Large intestine (tissue), 12 donors: ENCODE measurements at places on chromosomes 4 and X. TPM values are rescaled to one million over a fixed set of nuclear protein-coding genes. Genes with fewer than 3 reads are reported as not detected.

Gene GATA1
- polyA plus RNA-seq: 0.76 TPM

Gene XKRX
- 8.8 TPM for polyA plus RNA-seq

Gene PPP4R3C
- not detected for polyA plus RNA-seq

Gene SEPSECS
- polyA plus RNA-seq: 18.6 TPM

Gene SYNPO2
- 81.2 TPM for polyA plus RNA-seq

Gene SMPX
- 4.9 TPM for polyA plus RNA-seq

Gene UGT8
- polyA plus RNA-seq: 76.6 TPM

Gene C4orf54
- 0.18 TPM for polyA plus RNA-seq

GRCh38 chrX:103372886-103373285, 3.5 kb upstream of the BEX3 start:
- no peak for DNase-seq
- H3K36me3 ChIP-seq: no peaks in the 10 kb centered on the region
- no peaks in the 10 kb centered on the region for H3K27me3 ChIP-seq
- H3K27ac ChIP-seq: no peak overlapping the region
- H3K4me3 ChIP-seq: no peak overlapping the region
- H3K4me1 ChIP-seq: no peaks in the 10 kb centered on the region

GRCh38 chr4:123619895-123620294, 223.3 kb downstream of the SPRY1 start:
- no peak overlapping the region for H3K27ac ChIP-seq
- DNase-seq: no peak
- peaks cover 6% of the 10 kb centered on the region for H3K4me1 ChIP-seq
- H3K4me3 ChIP-seq: no peak overlapping the region
- no peaks in the 10 kb centered on the region for H3K27me3 ChIP-seq

DNA sequence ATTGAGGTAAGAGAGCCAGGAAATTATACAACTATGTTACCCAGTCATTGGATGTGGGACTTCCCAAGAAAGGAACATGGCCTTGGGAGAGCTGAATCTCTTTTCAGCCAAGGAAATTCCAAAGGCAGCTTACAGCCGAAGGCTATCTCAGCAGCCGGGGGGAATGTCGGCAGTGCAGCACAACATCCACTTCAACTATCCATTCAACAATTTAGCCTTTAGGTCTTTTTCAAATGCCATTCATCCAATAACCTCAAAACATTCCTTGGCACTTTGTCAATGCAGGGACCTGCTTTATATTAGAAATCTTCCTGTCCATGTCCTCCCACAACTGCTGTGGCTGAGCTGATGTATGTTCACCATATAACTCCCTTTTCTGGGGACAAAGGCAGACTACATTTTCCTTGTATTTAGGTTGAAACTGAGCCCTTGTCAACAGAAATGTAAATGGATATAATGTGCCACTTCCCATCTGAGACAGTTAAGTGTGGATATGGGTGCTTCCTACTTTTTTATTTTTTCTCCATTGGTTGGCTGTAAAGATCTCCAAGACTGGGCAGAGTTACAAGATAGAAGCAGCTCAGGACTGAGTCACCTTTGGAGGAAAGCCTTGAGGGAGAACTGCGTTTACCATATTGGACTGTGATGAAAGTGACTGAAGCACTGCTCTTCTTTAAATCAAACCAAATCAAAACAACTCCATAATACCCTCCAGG, 94.8 kb downstream of the GPRIN3 start:
- no peaks in the 10 kb centered on the region for H3K4me1 ChIP-seq
- H3K4me3 ChIP-seq: no peak overlapping the region
- no peaks in the 10 kb centered on the region for H3K36me3 ChIP-seq
- H3K27me3 ChIP-seq: no peaks in the 10 kb centered on the region
- no peak for DNase-seq

- no peak overlapping the region for H3K27ac ChIP-seq
- DNase-seq: no peak
- no peaks in the 10 kb centered on the region for H3K36me3 ChIP-seq
- no peaks in the 10 kb centered on the region for H3K4me1 ChIP-seq
- peaks cover 11% of the 10 kb centered on the region for H3K27me3 ChIP-seq
Observed at GRCh38 chr4:6343939-6344408, 74.3 kb downstream of the WFS1 start.

DNA sequence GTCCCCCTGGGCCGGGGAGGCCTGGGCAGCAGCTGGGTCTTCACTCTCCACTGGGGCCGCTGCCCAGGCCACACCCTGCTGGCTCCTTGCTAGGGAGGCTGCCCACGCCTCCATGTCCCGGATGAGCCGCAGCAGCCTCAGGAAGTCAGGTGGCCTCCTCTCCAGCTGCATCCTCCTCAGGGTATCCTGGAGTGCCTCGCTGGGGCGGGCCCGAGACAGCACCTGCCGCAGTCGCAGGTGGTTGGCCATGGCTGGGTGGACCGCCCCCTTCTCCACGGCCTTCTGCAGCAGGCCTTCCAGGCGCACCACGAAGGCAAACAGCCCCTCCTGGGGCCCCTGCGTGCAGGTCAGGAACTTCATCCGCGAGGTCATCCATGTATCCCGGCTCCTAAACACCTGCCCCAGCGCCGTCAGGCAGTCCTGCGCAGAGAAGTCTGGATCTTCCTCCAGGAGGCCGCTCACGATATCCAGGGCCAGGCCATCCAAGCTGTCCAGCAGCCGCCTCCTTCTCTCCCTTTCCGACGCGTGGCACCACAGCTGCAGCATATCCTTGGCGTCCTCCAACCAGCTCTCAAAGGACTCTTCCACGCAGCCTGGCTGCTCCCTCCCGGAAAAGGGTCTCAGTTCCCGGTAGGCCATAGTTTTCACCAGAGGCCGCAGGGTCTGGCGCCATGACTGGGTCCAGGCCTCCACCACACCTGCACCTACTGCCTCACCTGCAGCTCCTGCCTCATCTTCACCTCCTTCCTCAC, 2.1 kb downstream of the PNMA6F start:
- no peaks in the 10 kb centered on the region for H3K36me3 ChIP-seq
- H3K4me1 ChIP-seq: no peaks in the 10 kb centered on the region
- H3K4me3 ChIP-seq: no peak overlapping the region
- H3K27me3 ChIP-seq: peaks cover 15% of the 10 kb centered on the region
- H3K27ac ChIP-seq: no peak overlapping the region
- no peak for DNase-seq

DNA sequence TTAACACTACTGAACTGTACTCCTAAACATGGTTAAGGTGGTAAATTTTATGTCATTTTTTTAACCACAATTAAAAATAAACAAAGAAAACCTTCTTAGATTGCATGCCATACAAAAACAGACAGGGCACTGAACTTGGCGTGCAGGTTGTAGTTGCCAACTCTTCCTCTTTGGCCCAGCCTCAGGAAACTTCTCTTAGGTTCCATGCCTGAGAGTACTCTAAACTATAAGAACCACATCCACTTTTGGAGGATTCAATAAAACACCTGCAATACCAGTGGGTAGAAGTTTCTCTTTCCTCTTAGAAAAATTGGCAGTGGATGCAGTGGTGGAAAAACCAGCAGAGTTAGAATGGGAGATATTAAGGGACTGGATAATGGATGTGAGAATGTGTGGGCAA, 103.4 kb downstream of the LUZP4 start:
- H3K4me1 ChIP-seq: no peaks in the 10 kb centered on the region
- no peak for DNase-seq
- no peak overlapping the region for H3K4me3 ChIP-seq
- no peak overlapping the region for H3K27ac ChIP-seq
- no peaks in the 10 kb centered on the region for H3K36me3 ChIP-seq

GRCh38 chrX:9604111-9604907, 139.5 kb downstream of the TBL1X start:
- H3K27me3 ChIP-seq: no peaks in the 10 kb centered on the region
- H3K27ac ChIP-seq: no peak overlapping the region
- peaks cover 5% of the 10 kb centered on the region for H3K4me1 ChIP-seq
- H3K4me3 ChIP-seq: no peak overlapping the region

GRCh38 chr4:56375458-56375857, 11.8 kb downstream of the AASDH start:
- H3K4me1 ChIP-seq: no peaks in the 10 kb centered on the region
- no peak for DNase-seq
- H3K36me3 ChIP-seq: peaks cover 15% of the 10 kb centered on the region
- H3K4me3 ChIP-seq: no peak overlapping the region
- no peak overlapping the region for H3K27ac ChIP-seq

DNA sequence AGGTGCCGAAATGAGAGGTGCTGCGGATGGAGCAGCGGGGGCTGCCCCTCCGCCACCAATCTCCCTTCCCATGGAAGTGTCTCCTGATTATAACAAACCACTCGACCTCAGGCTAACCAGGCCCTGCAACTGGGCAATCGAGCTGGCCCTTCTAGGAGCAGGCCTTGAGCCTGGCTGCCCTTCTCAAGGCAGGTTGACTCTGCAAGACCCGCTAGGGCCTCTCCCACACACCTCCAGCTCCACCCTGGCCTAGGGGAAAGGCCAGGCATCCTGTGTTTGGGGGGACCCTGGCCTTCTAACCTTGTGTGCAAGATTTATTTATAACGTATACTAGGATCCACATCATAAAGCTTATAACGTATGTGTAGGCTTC, 3.7 kb upstream of the BCOR start:
- no peaks in the 10 kb centered on the region for H3K36me3 ChIP-seq
- H3K4me3 ChIP-seq: no peak overlapping the region
- no peak for DNase-seq
- H3K4me1 ChIP-seq: peaks cover 4% of the 10 kb centered on the region
- no peaks in the 10 kb centered on the region for H3K27me3 ChIP-seq

- H3K36me3 ChIP-seq: no peaks in the 10 kb centered on the region
- H3K4me3 ChIP-seq: no peak overlapping the region
- no peaks in the 10 kb centered on the region for H3K27me3 ChIP-seq
- H3K27ac ChIP-seq: no peak overlapping the region
- DNase-seq: no peak
- peaks cover 8% of the 10 kb centered on the region for H3K4me1 ChIP-seq
Observed at GRCh38 chrX:41827886-41828285, 95.5 kb downstream of the CASK start.

GRCh38 chrX:107940095-107940494, 42.1 kb downstream of the TEX13B start:
- DNase-seq: no peak
- H3K4me3 ChIP-seq: no peak overlapping the region
- H3K36me3 ChIP-seq: no peaks in the 10 kb centered on the region

GRCh38 chr4:142690406-142691163, 155.5 kb downstream of the INPP4B start:
- H3K27ac ChIP-seq: no peak overlapping the region
- no peak overlapping the region for H3K4me3 ChIP-seq
- no peak for DNase-seq
- H3K27me3 ChIP-seq: no peaks in the 10 kb centered on the region
- H3K36me3 ChIP-seq: no peaks in the 10 kb centered on the region
- H3K4me1 ChIP-seq: no peaks in the 10 kb centered on the region

- H3K27me3 ChIP-seq: no peaks in the 10 kb centered on the region
- H3K36me3 ChIP-seq: no peaks in the 10 kb centered on the region
- H3K4me3 ChIP-seq: no peak overlapping the region
- no peak for DNase-seq
- H3K4me1 ChIP-seq: no peaks in the 10 kb centered on the region
Observed at GRCh38 chr4:168639914-168640313, 143.1 kb downstream of the PALLD start.

- peaks cover 26% of the 10 kb centered on the region for H3K4me1 ChIP-seq
- H3K36me3 ChIP-seq: no peaks in the 10 kb centered on the region
- no peak for DNase-seq
- no peak overlapping the region for H3K27ac ChIP-seq
- H3K27me3 ChIP-seq: no peaks in the 10 kb centered on the region
Observed at GRCh38 chr4:182766857-182767250, 150.3 kb downstream of the DCTD start.

- H3K27me3 ChIP-seq: no peaks in the 10 kb centered on the region
- DNase-seq: peak; percentile 82
- H3K4me1 ChIP-seq: no peaks in the 10 kb centered on the region
- no peak overlapping the region for H3K27ac ChIP-seq
- H3K4me3 ChIP-seq: no peak overlapping the region
Observed at GRCh38 chr4:111641813-111642579, 503.3 kb upstream of the FAM241A start.

DNA sequence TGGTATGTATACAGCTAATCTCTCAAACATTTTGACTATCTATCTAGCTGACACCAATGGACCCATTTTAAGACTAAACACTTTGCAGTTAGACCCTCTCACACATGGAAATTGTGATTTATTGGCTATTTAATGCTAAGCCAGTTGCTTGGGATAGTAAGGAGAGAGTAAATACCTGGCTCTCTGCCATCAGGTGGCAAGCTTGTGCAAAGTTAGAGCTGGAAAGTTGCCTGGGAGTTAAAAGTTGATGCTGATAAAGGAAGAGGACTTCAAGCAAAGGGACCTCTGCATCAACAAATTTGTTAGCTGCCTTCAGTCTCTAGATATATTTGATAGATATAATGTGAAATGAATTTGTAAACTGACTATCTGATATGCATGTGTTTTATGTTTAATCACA, 61.1 kb downstream of the PACRGL start:
- H3K27ac ChIP-seq: no peak overlapping the region
- H3K4me3 ChIP-seq: no peak overlapping the region
- H3K4me1 ChIP-seq: no peaks in the 10 kb centered on the region
- H3K36me3 ChIP-seq: no peaks in the 10 kb centered on the region

GRCh38 chr4:3836756-3837601, 70.8 kb downstream of the ADRA2C start:
- peaks cover 10% of the 10 kb centered on the region for H3K27me3 ChIP-seq
- no peaks in the 10 kb centered on the region for H3K36me3 ChIP-seq
- DNase-seq: no peak
- H3K27ac ChIP-seq: no peak overlapping the region
- H3K4me3 ChIP-seq: no peak overlapping the region

- no peaks in the 10 kb centered on the region for H3K27me3 ChIP-seq
- H3K4me3 ChIP-seq: no peak overlapping the region
- H3K4me1 ChIP-seq: peaks cover 20% of the 10 kb centered on the region
- H3K36me3 ChIP-seq: no peaks in the 10 kb centered on the region
Observed at GRCh38 chrX:20361081-20361889, 94.6 kb upstream of the RPS6KA3 start.

DNA sequence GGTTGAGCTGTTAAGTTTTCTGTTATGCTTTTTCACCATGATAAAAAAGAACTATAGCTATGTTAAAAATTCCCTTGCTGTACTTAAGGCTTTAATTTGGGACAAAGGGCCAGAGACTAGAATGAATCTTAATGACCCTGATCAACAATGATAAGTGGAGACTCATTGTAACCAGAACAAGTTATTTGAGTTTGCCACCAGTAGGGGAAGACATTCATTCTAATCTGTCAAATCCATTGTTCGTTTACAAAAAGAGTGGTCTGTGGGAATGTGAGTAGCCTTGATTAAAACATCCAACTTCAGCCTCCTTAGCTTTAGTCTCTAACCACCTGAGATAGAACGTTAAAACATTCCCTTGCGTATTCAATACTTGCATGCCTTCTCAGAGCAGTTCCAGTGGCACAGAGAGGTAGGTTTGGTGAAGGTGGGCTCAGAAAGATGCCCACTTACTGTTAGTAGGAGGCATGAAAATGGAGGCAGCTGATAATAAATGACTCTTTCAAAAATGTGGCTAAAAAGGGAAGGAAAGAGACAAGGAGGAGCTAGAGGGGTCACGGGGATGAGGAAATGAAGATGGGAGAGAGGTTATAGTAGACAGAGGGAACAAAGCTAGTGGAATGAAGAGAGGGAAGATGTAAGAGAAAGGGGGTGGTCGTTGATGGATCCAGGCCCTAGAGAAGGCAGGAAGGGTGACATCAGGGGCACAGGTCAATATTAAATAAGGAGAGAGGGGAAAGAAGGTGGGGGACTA, 66.2 kb downstream of the EGF start:
- no peaks in the 10 kb centered on the region for H3K27me3 ChIP-seq
- no peak for DNase-seq
- no peaks in the 10 kb centered on the region for H3K4me1 ChIP-seq
